ENCODE measurements at places on chromosomes 13 and 19.

- DNase-seq, result no peak
Measured at GRCh38 chr13:108769213-108770070, 140.0 kb downstream of the MYO16 start.

DNA sequence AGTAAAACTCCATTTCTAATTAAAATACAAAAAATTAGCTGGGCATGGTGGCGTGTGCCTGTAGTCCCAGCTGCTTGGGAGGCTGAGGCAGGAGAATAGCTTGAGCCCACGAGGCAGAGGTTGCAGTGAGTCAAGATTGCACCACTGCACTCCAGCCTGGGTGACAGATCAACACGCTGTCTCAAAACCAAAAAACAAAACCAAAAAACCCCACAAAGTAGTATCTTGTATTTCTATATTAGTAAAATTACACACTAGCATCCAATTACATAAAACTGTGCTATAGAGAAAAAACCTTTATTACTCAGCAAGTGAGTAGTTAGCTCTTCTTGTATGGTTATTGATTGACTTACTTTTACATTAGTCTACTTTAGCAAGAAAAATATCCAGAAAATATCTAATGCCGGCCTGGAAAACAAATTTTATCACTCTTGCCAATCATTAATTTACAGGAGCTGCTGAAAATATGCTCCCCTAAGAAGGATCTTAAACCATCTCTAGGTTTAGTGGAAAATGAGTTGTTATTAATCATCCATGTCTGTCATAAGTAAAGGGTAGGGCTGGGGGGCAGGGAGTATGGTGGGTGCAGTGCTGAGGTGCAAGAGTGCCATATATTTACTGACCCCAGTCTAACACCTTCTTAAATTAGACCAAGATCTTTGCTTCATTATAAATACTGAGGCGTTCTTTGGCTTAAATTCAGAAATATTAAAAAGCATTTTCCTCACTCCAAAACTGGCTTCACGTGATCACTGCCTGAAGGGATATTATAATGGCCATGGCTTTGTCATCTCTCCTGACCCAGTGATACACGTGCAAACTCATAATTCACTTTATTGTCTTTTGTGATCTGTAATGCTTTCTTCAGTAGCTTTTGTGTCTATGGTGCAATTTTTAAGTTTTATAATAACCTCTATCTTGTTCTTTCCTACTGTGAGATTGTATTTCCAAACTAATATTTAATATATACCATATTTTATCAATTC is 44.1 kb downstream of the UBL3 start:
- DNase-seq, result no peak

- DNase-seq, result no peak
Measured at GRCh38 chr13:32253911-32254399, 61.2 kb downstream of the ZAR1L start.

GRCh38 chr13:105127732-105128131 is 1407.7 kb downstream of the EFNB2 start:
- no peak for DNase-seq

GRCh38 chr19:32457571-32458158 is 52.1 kb downstream of the DPY19L3 start:
- DNase-seq, result no peak

DNA sequence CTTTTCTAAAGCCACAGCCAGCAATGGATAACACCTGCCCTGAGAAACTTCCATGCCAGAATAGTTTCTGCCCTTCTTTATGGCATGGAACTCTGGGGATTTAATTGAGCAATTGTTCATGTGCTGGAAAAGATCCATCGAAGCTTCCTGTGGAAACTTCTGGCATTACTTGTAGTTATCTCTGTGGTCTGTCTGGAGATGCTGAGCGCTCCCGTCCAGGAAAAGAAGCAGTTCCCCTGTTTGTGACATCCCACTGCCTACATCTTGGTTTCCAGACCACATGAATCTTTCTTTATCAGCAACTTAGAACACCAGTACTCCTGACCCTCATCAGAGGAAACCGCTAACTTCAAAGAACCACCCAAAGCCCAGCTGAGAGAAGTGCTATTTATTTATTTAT is 24.6 kb downstream of the FLT1 start:
- no peak for DNase-seq

DNA sequence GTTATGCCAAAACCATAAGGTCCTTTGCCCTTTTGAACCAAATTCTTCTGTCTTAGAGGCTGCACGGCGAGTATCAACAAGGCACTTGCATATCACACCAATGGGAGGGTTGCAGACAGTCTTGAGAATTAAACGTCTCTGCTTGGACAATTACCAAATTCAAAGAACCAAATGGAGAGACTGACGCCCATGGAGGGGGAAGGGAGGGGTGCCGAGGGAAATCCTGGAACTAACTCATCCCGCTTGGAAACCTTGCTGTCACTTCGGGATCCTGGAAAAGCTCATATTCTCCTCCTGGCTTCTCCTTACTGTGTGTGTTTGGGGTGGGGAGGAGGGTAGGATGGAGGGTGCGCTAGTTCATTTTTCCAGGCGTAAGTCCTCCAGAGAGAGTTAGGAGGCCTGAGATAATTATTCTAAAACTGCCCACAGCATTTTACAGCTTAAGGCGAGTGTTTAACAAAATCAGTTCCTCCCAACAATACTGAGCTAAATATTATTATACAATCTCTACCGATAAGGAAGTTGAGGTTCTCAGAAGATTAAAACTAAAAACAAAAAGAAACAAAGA is 425.1 kb downstream of the TSHZ3 start:
- no peak for DNase-seq

DNA sequence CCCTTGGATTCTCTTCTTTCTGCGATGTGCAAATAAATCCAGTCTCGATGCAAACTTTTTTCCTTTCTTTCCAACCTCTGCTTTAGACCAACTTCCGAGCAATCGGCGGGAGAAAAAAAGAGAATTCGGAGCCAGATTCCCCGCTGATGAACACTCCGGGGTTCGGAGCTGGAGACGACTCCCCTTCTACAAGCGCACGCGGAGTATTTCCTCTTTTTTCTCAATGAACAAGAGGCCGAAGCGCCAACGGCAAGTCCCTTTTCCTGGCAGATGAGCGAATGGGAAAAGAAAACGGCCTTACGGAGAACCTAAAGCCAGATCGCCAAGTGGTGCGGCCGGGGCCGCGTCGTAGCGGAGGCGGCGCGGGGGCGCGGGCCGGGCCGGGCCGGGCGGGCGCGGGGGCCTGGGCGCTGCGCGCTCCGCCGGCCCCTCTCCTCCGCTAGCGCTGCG is 250 bp downstream of the SPRY2 start:
- peak; percentile 40 for DNase-seq

- peak; percentile 81 for DNase-seq
Measured at GRCh38 chr13:29362849-29363604, 232.5 kb downstream of the SLC7A1 start.

- DNase-seq, result no peak
Measured at GRCh38 chr19:42312370-42312769, 739 bp upstream of the TMEM145 start.

- DNase-seq, result no peak
Measured at GRCh38 chr19:51830274-51830673, 35.3 kb downstream of the FPR3 start.

- no peak for DNase-seq
Measured at GRCh38 chr13:40931719-40932118, 87.4 kb downstream of the ELF1 start.
